Activated CD4-positive, alpha-beta T cell treated with anti-CD3 and anti-CD28 coated beads, Interleukin-10, Interleukin-2, amounts not matched to agents 100 ng/mL and 50 ng/mL, durations not matched to agents 16 hours and 8 hours (primary cell): ENCODE measurements at places on chromosomes 5 and 9.

- DNase-seq: no peak
Measured at GRCh38 chr9:125183054-125183453, 6.5 kb downstream of the PPP6C start.

GRCh38 chr9:29740518-29740917 lies 2167.2 kb upstream of the C9orf72 start:
- no peak for DNase-seq

- no peak for DNase-seq
Measured at GRCh38 chr5:165304193-165304827, 1798.9 kb downstream of the MAT2B start.

- DNase-seq: no peak
Measured at GRCh38 chr9:25724424-25724823, 46.2 kb upstream of the TUSC1 start.

DNA sequence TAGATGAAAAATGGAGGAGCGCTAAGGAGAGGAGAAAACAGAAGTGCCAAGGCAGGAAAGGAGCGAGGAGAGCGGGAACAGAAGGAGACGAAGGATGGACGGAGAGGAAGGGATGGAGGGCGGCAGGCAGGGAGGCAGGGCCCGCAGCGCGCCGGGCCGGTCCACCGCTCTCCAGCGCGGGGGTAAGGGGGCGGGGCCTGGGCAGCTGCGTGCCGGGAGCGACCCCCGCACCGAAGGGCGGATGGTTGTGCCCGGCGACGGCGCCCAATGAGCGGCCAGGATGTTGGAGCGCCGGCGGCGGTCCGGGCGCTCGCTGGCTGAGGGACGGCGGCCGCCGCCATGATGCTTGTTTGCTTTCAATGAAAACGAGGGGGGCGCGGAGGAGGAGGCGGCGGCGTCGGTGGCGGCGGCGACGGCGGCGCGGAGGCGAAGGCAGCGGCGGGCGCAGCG lies at the start of gene CNOT6:
Gene CNOT6 (plus strand): TSS at position 320 of the 450 bp plus-strand sequence. CDS start 34,898 bp downstream, outside the sequence.
- peak; percentile 95 for DNase-seq

GRCh38 chr9:27188426-27188825 lies 79.4 kb downstream of the TEK start:
- DNase-seq: no peak

GRCh38 chr9:19552282-19553105 lies 143.7 kb downstream of the ACER2 start:
- no peak for DNase-seq

GRCh38 chr5:112004867-112005622 lies 248.1 kb upstream of the NREP start:
- no peak for DNase-seq

- DNase-seq: no peak
Measured at GRCh38 chr5:12316812-12317211, 412.6 kb upstream of the CTNND2 start.

DNA sequence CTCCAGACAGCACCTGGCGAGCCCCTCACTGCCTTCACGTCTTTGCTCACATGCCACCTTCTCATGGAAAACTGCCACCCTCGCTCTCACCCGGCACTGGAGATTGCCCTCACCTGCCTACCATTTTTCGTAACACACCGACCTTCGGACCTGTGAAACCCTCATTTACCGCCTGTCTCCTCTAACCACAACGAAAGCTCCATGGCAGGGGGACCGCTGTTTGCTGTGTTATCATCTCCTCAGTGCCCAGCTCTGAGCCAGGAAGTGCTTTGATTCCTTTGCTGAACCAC lies 109.2 kb upstream of the PHYKPL start:
- no peak for DNase-seq

- no peak for DNase-seq
Measured at GRCh38 chr5:113340537-113340936, 94.3 kb downstream of the TSSK1B start.

- peak; percentile 57 for DNase-seq
Measured at GRCh38 chr5:140042643-140043507, at the start of gene NRG2. Gene NRG2, minus strand, starts transcription at chr5:140043299.

GRCh38 chr9:125683486-125683885 lies 23.5 kb downstream of the MAPKAP1 start:
- no peak for DNase-seq

DNA sequence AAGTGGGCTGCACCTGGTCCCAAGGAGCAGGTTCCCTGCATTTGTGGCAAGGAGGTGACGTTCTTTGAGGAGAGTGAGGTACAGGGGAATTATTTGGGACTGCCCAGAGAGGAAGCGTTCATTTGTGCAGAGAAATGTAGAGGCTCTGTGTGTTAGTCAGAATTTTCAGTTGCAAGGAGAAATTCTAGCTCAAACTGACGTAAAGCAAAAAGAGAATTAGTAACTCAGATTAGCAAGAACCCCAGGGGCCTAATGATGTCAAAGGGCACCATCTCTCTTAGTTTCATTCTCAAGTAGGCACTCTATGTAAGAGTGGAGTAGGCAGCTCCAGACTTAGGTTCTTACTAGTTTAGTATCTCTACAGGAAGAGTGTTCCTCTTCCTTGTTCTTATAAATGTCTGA lies 2.4 kb upstream of the TXN start:
- DNase-seq: peak; percentile 28

GRCh38 chr9:137218754-137219271 lies 3.2 kb downstream of the RNF208 start:
- no peak for DNase-seq

DNA sequence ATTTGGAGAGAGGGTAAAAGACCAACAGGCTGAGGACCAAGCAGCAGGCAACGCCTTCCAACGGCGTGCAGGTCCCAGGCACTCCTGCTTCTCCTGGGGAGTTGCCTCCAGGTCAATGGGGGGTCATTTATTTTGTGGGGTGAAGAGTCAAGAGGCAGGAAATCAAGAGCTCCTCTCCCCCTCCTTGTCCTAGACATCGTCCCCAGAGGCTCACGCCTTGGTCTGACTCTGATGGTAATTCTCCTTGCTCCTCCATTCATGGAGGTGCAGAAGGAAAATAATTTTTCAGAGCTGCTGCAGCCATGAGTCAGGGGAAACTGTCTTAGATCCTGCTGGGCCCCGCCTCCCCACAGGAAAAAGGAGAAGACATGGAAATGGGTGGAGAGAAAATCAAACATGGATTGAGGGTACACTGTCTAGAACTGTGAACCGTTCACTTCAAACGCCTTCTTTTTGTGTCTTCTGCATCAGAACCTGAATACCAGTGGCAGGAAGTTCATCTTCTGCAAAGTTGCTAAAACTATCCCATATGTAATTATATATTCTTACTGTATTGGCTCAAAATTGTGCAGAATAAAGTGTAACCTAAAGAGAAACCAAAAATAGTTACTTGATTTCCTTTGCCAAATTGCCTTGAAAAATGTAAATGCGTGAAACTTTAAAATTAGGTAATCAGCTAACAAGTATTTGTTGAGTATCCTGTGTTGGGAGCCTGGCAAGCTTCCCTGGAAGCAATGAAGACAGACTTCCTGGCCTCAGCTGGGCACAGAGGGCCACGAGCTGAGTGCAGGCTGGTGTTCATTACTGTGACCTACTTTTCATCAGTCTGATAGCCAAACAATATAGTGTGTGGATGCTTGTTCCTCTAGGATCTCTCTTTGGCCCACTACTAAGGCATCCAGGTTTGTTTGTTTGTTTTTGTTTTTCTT lies 142.0 kb downstream of the CMYA5 start:
- no peak for DNase-seq

DNA sequence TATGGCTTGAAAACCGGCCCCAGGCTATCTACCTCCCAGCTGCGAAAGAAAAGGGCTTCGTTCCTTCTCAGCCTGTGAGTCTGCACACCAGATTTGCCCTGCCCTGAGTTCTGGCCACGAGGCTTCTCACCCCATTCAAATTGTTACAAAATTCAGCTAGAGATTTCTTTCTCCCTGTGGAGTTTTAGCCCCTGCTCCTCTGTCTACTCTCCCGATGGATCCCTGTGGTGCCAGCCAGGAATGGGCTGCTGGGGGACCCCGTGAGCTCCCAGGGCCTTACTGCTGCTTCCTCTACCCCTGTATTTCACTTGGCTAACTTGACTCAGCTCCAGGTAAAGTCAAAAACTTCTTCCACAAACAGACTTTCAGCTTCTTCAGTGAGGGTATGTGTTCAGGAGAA lies 9.3 kb upstream of the RNF20 start:
- no peak for DNase-seq

DNA sequence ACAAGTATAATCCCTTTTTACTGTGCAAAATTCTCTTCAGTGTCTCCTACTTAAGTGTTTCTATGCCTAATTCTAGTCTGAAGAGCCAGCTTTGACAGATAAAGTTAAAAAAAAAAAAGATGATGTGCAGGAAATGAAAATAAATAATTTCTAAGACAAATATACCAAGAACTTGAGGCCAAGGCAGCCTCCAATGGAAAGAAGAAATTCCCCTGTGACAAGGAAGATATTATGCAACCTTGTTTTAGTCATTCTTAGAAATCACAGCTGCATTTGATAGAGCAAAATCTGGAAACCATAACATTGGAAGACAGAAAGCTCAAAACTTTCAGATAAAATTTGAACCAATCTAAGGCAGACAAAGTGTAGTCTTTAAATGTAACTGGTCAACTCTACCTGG lies 375.9 kb upstream of the TLE4 start:
- no peak for DNase-seq

DNA sequence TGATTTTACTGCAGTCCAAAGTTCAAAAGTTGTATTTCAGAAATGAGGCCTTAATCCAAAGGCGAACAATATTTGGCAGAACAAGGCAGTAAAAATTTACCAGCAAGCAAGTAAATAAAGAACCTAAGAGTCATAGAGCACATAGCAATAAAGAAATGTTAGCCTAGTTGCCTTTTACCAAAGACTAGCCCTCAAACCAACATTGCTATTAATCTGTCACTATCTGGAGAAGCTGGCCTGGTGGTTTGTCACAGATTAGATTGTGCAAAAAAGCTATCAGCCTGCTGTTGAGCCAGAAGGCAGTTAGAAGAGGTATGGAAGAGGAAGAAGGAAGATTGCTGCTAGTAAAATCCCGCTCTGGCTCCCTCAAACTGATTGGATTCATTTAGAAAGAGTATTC lies 304.7 kb upstream of the KLF4 start:
- no peak for DNase-seq

DNA sequence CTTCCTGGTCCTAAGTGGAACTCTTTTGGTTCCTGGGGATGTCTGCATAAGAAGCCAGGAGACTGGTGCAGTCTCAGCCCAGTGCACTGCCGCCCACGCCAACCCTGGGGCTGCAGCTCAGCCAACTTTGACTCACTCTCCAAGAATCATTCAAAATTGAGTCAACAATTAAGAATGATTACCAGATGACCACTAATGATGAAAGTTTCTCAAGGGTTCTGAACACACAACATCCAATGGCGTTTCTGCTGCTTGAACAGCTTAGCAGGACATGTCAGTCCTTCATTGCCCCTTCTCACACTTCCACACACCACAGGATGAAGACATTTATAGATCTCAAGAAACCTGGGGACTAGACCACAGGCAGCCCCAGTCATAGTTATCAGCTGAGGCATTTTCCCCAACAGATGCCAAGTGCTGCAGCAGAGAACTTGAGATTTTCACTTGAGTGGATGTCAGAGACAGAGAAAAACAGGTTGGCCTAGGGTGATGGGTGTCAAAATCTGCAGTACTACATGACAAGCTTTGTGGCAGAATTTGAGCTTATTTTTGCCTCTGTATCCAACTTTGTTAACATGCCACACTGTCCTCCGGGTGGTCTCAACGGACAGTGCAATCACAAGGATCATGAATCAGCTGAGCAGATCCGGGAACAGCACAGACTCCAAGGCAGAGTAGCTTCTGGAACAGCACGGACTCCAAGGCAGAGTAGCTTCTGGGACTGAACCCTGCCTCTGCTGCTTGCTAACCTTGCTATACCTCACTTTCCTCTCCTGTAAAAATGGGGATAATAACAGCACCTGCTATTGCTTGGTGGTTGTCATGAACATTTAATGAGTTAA lies 356.1 kb downstream of the SPOCK1 start:
- no peak for DNase-seq

DNA sequence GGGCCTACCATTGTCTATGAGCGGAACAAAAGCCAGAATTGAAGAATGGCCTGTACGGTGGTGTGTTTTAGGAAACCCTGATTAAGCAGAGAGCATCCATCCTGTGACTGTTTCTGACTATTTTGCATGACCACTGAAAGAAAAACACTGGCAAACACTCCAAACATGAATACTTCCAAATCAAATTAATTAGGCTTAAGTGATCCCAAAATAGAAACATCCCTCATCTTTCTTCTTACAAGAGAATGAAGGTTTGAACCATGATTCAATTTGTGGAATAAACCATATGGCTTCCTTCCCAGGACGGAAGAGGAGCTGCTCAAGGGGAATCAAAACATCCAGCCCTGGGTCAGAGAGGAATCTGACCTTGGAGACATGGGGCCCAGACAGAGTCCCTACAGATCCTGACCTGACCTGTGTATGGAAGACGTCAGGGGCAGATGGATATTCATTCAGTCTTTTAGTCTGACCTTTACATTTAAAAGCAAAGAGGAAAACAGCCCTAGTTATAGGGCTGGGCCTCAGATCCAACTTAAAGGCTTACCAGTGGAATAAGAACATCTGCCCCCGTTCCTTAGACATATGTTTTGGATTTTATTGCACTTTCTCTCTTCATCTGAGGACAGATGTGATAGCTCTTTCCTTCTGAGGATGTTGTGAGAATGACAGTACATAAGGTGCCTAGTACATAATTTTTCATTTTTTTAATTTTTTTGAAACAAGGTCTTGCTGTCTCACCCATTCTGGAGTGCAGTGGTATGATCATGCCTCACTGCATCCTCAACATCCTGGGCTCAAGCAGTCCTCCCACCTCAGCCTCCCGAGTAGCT lies 17.6 kb upstream of the RECK start:
- no peak for DNase-seq

- no peak for DNase-seq
Measured at GRCh38 chr5:127425868-127426267, 91.6 kb upstream of the PRRC1 start.

GRCh38 chr9:116860509-116861120 lies 173.5 kb downstream of the TRIM32 start:
- DNase-seq: peak; percentile 26

GRCh38 chr5:111075520-111075919 lies 4.0 kb downstream of the TSLP start:
- no peak for DNase-seq

GRCh38 chr9:118624608-118625007 lies 744.6 kb downstream of the BRINP1 start:
- DNase-seq: no peak

DNA sequence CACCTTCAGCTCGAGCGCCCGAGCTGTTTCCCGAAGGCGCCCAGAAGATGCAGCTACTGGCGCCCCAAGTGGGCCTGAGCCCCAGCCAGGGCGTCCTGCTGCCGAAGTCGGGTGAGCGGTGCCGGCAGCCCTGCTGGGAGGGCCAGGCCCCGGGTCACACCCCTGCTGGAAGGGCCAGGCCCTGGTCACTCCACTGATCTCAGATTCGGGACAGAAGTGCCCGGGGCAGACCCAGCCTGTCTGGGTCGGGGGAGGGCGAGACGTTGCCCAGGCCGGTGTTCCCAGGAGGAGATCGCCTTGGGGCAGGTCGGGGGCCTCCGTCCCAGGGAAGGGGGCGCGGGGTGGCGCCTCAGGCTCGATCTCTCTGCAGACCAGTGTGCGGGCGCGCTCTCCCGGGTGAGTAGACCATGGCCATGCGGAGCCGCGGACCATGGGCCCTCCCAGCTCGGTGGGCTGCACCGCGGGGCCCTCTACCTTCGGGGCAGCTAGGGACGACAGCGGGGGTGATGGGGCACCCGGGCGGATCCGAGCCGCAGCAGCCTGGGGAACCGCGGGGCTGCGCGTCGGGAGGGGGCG lies 2.3 kb downstream of the LCNL1 start:
- no peak for DNase-seq
